Forelimb muscle (tissue), 1 donor: ENCODE measurements at places on chromosomes 4 and X. TPM values are rescaled to one million over a fixed set of nuclear protein-coding genes. Genes with fewer than 3 reads are reported as not detected.

DNA sequence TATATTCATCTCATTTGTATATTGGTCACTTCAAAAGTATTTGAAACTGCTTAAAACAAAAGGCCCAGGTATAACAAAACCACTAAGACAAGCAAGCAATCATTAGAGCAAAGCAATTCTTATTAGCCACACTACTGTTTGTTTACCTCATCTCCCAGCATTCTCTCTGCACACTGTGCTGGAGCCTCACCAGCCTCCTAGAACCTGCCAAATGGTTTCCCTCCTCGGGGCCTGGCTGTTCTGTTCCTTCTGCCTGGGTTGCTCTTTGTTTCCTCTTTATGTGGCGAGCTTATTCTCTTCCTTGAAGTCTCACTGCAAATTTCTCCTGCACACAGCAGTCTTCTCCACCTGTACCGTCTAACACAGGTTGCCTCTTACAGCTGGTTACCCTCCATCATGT lies 67.5 kb upstream of the MND1 start:
- DNase-seq = no peak

- no peak for DNase-seq
Measured at GRCh38 chrX:47523713-47524166, 37.3 kb upstream of the ARAF start.

DNA sequence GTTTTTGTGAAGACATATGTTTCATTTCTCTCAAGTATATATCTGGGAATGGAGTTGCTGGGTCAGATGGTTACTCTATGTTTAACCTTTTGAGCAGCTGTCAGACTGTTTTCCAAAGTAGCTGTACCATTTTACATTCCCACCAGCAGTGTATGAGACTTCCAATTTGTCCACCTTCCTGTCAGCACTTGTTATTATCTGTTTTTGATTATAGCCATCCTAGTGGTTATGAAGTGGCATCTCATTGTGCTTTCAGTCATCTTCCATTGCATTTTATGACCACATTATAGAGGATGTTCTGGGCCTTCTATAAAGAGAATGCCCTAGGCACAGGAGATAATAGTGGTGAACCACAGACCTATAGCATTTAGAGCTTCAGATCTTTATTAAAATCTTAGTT lies 39.2 kb downstream of the CLCN4 start:
- no peak for DNase-seq

GRCh38 chr4:21992330-21992729 lies 43.8 kb upstream of the KCNIP4 start:
- DNase-seq = no peak

GRCh38 chr4:33722800-33723516 lies 2521.4 kb downstream of the ARAP2 start:
- DNase-seq = peak; percentile 16

- DNase-seq = no peak
Measured at GRCh38 chrX:11664211-11665167, 1.2 kb downstream of the ARHGAP6 start.

DNA sequence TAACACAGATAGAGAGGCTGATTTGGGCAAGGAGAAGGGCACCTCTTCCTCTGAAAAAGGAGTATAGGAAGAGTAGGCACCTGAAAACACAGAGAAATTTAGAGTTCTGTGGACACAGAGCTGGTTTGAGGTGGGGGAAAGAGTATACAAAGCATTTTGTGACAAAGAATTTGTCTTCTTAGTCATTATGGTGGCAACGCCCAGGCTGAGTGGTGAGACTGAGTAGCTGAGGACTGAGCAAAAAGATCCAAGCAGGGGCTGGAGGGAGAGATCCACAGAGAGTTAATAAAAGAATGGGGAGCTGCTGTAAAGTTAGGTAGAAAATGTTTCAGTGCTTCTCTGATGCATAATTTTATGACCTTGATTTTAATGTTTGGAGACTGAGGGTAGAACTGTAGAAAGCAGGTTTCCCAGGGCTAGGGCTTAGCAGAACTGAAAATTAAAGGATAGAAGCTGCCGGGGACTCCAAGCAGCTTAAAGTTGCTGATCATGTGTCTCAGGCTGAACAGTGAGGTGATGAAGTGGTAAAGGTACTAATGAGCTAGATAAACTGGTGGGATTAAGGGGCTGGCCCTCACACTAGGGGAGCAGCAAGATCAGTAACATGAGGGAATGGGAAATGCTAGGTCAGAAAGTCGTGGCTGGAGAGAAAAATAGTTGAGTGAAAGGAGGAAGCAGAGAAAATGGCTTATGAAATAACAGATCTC lies 118.9 kb downstream of the CEP44 start:
- no peak for DNase-seq

- no peak for DNase-seq
Measured at GRCh38 chrX:73987166-73987565, 316.8 kb upstream of the ZCCHC13 start.

- DNase-seq = no peak
Measured at GRCh38 chr4:174524242-174524641, 2.0 kb upstream of the HPGD start.

DNA sequence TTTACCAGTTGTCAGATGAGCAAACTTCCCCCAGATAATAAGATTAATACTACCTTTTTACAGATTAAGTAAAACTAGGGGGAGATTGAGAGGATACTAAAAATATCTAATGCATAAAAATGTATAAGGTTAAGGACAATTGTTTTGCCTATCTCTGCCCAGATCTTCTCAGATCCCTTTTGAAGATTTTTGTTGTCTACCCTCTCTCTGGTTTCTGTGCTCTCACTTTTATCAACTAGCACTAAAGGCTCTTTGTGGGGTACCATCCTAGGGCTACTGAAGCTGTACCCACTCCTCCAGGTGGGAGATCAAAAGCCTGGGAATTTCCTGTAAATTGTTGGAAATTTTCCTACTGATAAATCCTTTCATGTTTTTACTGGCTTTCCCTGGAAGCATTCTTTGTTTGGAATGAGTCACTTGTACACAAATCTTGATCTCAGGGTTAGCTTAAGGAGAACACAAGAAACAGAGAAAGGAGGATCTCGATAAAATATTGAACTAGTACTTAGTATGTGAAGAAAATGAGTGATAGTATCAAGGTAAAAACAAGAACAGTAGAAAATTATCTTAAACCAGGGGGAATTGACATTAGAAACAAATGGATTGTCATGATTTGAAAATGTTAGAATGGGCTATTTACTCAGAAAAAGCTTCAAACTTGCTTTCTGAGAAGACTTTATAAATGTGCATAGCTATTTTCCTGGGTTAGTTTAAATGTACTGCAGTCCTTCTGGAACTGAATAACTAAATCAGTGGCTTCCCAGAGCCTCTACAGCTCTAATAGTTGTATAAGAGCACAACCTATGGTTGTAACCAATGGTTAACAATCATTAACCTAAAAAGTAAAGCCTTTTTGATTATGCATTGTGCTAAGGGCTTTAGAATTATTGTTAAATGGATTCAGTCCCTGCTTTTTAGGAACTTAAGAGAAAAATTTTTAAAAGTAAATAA lies 679.9 kb upstream of the MAGEB2 start:
- no peak for DNase-seq

DNA sequence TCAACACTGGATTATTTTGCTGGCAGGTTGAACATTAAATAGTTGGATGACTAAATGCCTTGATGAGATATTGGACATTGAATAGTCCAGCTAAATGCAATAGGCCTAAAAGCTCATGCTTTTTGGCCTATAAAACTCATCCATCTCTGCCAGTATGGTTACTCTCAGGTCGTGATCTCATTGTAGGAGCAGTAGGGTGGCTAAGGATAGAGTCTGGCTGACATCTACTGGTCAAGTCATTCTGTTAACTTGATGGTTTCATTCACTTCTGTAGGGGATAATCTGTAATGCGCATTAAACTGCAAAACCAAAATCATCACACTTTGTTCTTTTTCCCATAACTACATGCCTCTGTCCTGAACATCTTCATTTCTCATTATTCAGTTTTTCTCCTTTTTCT lies 227.0 kb downstream of the DKK2 start:
- DNase-seq = no peak

- peak; percentile 19 for DNase-seq
Measured at GRCh38 chrX:8179656-8180055, 8.6 kb upstream of the VCX2 start.

DNA sequence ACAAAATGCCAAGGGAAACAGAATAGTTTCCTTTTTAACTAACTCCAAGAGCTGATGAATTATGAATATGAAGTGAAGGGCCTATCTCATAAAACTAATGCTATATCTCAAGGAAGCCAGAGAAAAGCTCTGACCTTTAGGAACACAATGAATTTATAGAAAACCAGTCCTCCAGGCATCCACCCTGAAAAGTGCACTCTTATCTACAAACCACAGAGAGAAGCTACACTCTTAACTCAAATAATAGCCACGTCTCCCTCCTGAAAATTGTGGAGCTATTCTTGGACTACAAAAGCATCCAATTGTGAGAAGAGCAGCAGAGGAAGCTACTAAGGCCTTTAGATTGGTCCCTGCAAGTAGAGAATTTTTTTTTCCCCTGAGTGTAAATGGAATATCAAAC lies 253.9 kb downstream of the IL15 start:
- DNase-seq = no peak

GRCh38 chr4:44194365-44194764 lies 254.2 kb downstream of the KCTD8 start:
- DNase-seq = no peak

SORCS2 gene
- polyA plus RNA-seq = 8.8 TPM
